ENCODE measurements at places on chromosomes 13 and 19. TPM values are rescaled to one million over a fixed set of nuclear protein-coding genes. Genes with fewer than 3 reads are reported as not detected.

GRCh38 chr13:90416519-90416918, 931.0 kb upstream of the MIR17HG start:
- DNase-seq = no peak

The PABPC3 gene
- 1.3 TPM for total RNA-seq

GRCh38 chr13:73667756-73668155, 466.4 kb downstream of the KLF12 start:
- no peak for DNase-seq

DNA sequence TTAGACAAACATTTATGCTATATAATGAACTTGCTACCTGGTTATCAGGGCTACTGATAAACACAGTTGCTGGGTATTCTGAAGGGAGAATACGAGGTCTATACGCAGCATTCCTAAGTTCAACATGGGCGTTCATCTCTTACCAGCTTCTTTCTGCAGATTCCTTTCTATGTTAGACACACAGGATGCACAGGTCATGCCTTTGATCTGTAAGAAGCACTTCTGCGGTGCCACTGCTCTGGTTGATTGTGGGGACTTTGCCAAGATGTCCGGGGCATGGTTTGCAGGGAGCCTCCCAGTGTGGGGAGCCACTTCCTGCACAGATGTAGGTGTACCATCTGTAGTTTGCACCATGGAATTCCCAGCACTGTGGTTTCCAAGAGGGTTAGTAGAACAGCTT, 40.9 kb downstream of the ATP7B start:
- peak; percentile 25 for DNase-seq

The EBI3 gene
- not detected for total RNA-seq

The LIM2 gene
- not detected for total RNA-seq

The FCHO1 gene
- total RNA-seq = 99.4 TPM

GRCh38 chr13:37482331-37482730, 116.2 kb downstream of the POSTN start:
- DNase-seq = no peak

The ZNF625 gene
- 2.1 TPM for total RNA-seq

GRCh38 chr19:3463714-3464586, 16.4 kb downstream of the SMIM24 start:
- no peak for DNase-seq

- DNase-seq = peak; percentile 80
Observed at GRCh38 chr13:32427852-32428580, at the start of gene N4BP2L1. TSS of gene N4BP2L1 (minus strand) at chr13:32428130. CDS start at chr13:32428082, 48 bp downstream.

All from CD4-positive, alpha-beta memory T cell (primary cell).